Neural crest cell (in vitro differentiated cells): ENCODE measurements at places on chromosomes 1 and 21.

- no peak for DNase-seq
These were observed 612.2 kb upstream of the USP24 start for GRCh38 chr1:55827350-55827749.

DNA sequence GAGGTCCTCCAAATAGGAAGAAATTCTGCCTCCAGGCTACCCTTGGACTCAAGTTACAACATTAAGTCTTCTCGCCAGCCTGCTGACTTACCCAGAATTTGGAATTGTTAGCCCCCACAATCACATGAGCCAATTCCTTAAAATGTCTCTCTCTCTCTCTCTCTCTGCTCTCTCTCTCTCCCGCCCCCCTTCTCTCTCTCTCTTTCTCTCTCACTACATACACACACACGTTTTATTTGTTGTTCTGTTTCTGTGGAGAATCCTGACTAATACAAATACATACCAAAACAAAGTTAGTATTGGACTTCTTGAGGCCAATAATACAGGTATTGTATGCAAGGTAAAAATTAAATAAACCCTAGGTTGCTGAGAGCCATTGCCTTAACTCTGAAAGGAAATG, 72.1 kb downstream of the TNFSF18 start:
- DNase-seq = no peak

DNA sequence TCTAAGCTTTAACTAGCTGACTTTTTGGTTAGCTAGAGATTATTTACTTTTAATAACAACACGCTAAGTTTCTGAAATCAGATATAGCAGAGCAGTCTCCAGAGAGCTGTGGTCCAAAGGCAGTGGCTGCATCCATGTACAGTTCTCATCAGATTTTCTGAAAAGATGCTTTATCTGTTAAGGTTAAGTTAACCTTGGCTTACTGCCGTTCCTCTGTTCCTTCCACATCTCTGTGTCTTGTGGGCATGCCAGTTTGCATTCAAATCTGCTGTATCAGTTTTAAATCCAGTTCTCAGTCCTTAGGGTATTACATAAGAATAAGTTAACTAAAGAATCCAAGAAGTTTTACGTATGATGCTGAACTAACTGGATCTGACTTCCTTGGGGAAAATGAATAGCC, 46.8 kb downstream of the SPATA46 start:
- DNase-seq = no peak

DNA sequence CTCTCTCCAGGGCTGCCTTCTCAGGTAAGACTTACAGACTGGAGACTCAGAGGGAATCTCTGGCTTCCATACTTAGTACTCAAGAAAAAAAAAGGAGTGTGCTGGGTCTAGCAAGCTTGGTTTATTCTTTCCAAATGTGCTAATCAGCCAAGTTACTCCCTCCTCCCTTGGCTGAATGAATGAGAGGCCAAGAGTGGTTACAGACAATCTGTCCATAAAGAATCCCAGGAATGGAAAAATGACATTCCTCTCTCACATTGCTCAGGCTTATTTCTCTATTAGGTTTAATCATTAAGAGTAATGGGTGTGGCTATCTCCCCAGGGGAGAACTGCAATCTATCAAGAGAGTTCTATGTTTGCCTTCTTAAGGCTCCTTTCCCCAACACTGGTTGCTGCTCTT, 547.3 kb upstream of the PLXNA2 start:
- no peak for DNase-seq

- no peak for DNase-seq
These were observed 19.1 kb downstream of the FMO1 start for GRCh38 chr1:171267391-171267790.
